Substantia nigra (tissue), 51 donors: ENCODE measurements at places on chromosomes 3 and 15.

DNA sequence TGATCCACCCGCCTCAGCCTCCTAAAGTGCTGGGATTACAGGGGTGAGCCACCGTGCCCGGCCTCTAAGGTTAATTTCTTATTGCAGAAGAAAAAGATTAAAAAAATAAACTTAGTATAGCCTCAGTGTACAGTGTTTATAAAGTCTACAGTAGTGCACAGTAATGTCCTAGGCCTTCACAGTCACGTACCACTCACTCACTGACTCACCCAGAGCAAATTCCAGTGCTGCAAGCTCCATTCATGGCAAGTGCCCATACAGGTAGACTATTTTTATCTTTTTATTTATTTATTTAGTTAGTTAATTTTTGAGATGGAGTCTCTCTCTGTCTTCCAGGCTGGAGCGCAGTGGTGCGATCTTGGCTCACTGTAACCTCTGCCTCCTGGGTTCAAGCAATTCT lies 3.2 kb upstream of the FLNB start:
- DNase-seq = no peak

GRCh38 chr3:142857056-142857455 lies 31.8 kb downstream of the PCOLCE2 start:
- DNase-seq = no peak

- DNase-seq = no peak
These were observed 170.1 kb downstream of the CNTN4 start for GRCh38 chr3:2268779-2269178.

GRCh38 chr15:33083232-33084081 lies 111.1 kb downstream of the FMN1 start:
- no peak for DNase-seq

- no peak for DNase-seq
These were observed 307.7 kb upstream of the KCNH8 start for GRCh38 chr3:18840535-18841137.
